ENCODE measurements at places on chromosomes 12 and 14.

GRCh38 chr12:34306133-34306830 is 284.0 kb downstream of the ALG10 start:
- no peak for DNase-seq

DNA sequence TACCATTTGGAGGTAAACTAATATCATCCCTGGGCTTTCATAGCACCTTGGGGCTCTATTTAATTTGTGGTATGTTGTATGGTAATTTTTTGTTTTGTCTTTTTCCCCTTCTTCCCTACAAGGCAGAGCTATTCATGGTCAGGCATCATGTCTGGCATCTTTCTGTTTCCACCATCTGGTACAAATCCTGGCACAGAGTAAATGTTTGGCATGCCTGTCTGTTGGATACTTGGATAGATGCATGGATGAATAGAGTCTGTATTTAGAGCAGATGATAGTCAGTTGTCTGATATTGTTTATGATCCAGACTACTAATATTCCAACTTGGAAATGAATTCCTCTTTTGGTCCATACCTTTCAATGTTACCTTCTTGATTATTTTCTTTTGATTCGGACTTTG is 139.8 kb downstream of the NEDD1 start:
- no peak for DNase-seq

DNA sequence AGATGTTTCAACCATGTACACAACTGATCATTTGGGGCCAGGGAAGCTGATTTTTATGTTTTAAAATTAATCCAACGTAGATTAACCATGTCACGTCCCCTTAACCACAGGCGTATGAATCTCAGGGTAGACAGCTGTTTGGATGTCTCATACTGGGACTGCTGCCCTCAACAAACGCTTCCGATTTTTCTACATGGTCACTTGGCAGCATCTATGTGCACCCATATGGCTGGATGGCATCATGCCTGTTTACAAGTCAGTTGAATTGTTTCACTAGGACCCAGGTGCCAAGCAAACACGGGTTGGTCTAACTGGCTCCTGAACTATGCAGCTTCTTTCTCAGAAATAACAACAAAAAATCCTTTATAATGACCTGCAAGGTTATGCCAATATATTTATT is 393.8 kb downstream of the NPAS3 start:
- DNase-seq, result no peak

DNA sequence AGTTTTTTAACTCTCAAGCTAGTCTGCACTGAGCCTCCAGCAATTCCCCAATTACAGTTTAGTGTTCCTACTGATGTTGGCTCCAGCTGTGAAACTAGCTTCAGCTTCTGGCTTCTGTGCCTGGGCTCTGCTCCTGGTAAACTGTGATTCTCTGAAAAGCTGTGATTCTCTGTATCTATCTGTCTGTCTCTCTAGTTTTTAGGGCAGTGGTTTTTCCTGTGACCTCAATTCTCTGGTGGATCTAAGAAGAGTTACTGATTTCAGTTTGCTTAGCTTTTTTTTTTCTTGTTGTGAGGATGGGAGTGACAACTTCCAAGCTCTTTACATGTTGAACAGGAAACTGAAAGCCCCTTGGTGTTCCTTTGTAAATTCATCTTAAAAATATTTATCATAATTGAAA is 3.8 kb upstream of the HIF1A start:
- no peak for DNase-seq

- DNase-seq, result no peak
These were observed 63.9 kb upstream of the PTGR2 start for GRCh38 chr14:73787486-73788316.

All from left lung (tissue), 14 donors.